Activated CD8-positive, alpha-beta T cell treated with anti-CD3 and anti-CD28 coated beads, Interleukin-2, amount 10 ng/mL, durations not matched to agents 7 days and 5 days (primary cell): ENCODE measurements at places on chromosomes 7 and 10.

DNA sequence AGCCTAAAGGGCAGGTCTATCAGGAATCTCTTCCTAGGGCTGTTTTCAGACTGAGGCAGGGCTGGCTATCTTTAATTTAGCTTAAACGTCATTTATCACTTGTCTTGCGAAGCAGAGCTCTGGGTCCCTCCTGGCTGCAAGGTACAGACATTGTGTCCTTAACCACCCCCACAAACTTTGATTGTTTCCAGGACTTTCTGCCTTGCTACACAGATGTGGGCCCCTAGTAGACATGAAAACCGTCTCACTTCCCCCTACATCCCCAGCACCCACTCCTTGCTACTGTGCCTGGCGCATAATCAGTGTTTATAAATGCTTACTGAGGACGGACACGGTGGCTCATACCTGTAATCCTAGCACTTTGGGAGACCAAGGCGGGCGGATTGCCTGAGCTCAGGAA, 54.5 kb downstream of the PIP4K2A start:
- DNase-seq: no peak

GRCh38 chr10:8449909-8450308, 395.4 kb downstream of the GATA3 start:
- no peak for DNase-seq

DNA sequence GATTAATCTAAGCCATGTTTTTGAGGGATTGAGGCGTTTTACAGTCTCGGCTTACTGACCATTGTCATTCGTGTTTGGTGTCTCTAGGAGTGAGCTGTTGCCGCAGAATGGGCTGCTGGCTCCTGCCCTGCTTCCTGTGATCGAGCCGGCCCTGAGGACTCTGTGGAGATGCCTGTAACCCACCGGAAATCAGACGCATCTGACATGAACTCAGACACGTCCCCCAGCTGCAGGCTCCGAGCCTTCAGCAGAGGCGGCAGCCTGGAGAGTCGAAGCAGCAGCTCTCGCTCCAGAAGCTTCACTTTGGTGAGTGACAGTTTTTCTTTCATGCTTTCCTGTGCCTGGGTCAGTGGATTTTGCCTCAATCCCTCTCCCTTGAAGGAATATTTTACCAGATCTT, 28.8 kb downstream of the PROSER2 start:
- no peak for DNase-seq

DNA sequence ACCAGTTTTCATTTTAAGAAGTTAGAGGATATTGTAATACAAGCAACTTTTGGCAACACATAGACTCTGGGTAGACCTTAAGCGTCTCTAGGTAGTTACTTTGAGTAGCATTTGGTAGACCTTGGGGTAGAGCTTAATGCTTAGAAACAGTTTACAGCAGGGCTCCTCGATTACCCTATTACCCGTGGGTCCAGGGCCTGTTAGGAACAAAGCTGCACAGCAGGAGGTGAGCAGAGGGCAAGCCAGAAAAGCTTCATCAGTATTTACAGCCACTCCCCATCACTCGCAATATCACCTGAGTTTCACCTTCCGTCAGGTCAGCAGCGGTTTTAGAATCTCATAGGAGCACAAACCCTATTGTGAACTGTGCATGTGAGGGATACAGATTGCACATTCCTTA, 173.5 kb downstream of the TSPAN12 start:
- DNase-seq: no peak

DNA sequence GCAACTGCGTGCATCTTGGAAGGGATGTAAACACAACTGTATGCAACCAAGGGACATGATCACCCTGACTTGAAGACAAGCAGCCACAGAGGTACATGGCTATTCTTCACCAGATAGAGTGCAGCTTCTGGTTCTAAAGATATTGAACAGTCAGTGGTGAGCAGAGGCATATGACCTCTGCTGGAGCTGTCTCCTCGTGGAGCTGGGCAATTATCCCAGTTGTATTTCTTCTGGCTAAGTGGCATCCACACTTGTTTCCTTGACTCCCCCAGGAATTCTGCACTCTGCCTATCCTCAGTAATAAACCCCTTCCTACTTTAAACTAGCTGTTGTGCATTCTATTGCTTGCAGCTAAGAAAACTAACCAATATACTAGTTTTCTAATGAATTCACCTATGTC, 216.8 kb downstream of the THSD7A start:
- no peak for DNase-seq
